Naive thymus-derived CD4-positive, alpha-beta T cell (primary cell): ENCODE measurements at places on chromosomes 5 and 9. TPM values are rescaled to one million over a fixed set of nuclear protein-coding genes. Genes with fewer than 3 reads are reported as not detected.

Gene TMEM252
- not detected for total RNA-seq

DNA sequence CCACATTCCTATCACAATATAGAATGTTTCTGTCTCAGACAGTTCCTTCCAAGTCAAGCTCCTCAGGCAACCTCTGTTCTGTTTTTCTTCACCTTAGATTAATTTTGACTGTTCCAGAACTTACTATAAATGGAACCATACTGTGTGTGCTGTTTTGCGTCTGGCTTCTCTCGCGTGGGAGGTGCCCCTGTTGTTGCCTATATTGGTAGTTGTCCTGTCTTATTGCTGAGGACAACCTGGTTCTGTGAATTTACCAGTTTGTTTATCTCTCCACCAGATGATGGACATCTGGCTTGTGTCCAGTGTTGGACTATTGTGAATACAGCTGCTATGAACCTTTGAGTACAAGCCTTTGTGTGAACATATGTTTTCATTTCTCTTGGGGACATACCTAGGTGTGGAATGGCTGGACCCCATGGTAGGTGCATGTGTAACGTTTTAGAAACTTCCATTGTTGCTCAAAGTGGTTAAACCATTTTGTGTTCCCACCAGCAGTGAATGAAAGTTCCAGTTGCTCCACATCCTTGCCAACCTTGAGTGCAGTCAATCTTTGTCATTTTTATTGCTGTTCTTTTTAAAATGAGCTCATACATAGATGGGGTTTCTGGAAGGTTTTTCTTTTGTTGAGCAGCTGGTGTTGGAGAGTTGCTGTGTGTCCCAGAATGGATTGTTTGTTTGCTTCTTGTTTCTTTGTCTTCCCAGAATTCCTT is 18.1 kb downstream of the HMCN2 start:
- no peaks in the 10 kb centered on the region for H3K36me3 ChIP-seq
- no peak overlapping the region for H3K27ac ChIP-seq
- DNase-seq = no peak

Gene TAL2
- total RNA-seq = not detected

DNA sequence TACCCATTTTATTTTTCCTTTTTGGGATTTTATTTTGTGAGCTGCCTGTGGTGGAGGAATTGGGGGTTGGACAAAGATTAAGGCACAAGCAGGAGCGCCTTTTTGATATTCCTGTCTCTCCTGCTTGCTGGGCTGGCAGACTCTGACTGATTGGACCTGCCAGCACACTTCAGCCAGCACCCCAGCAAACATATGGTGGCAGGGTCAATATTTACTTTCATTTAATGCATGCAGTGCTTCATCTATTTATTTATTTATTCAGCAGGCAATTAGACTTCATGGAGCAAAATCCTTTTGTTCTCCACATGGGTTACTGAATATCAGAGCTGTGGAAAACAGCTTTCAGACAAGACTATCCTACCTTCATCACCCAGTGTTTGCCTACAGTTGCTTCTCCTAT is 48.4 kb upstream of the EPB41L4A start:
- H3K27me3 ChIP-seq = no peaks in the 10 kb centered on the region
- no peak overlapping the region for H3K4me3 ChIP-seq
- no peaks in the 10 kb centered on the region for H3K4me1 ChIP-seq
- H3K36me3 ChIP-seq = no peaks in the 10 kb centered on the region
- H3K27ac ChIP-seq = no peak overlapping the region
- DNase-seq = no peak

Gene MAMDC2
- 0.61 TPM for total RNA-seq

- H3K4me3 ChIP-seq = no peak overlapping the region
- no peaks in the 10 kb centered on the region for H3K4me1 ChIP-seq
- no peaks in the 10 kb centered on the region for H3K27me3 ChIP-seq
- H3K36me3 ChIP-seq = no peaks in the 10 kb centered on the region
- H3K27ac ChIP-seq = no peak overlapping the region
These were observed 1076.7 kb upstream of the DMAC1 start for GRCh38 chr9:8876303-8876702.

DNA sequence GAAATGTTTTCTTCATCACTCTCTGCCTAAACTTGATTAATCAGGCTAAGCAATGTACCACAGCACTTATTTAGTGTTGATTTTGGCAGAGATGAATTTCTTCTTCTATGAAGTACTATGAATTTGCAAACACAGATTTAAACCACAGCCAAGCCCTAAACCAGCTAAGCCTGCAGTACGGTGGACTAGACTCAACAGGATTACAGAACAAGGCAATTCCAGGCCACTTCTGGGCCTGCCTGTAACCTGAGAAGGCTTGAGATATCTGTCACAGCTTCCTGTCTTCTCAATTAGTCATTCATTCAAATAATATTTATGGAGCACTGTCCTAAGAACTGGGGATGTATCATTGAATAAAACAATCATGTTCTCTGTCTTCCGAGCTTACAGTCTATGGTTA is 32.4 kb upstream of the CAST start:
- DNase-seq = no peak
- H3K27ac ChIP-seq = no peak overlapping the region
- H3K4me3 ChIP-seq = no peak overlapping the region
- H3K36me3 ChIP-seq = no peaks in the 10 kb centered on the region
- no peaks in the 10 kb centered on the region for H3K4me1 ChIP-seq

- H3K27ac ChIP-seq = no peak overlapping the region
- H3K4me3 ChIP-seq = no peak overlapping the region
- no peaks in the 10 kb centered on the region for H3K4me1 ChIP-seq
- H3K27me3 ChIP-seq = no peaks in the 10 kb centered on the region
- no peaks in the 10 kb centered on the region for H3K36me3 ChIP-seq
These were observed 90.0 kb downstream of the PDE8B start for GRCh38 chr5:77300451-77300850.

- no peaks in the 10 kb centered on the region for H3K27me3 ChIP-seq
- H3K4me1 ChIP-seq = no peaks in the 10 kb centered on the region
- H3K27ac ChIP-seq = no peak overlapping the region
- no peaks in the 10 kb centered on the region for H3K36me3 ChIP-seq
- DNase-seq = no peak
- H3K4me3 ChIP-seq = no peak overlapping the region
These were observed 134.6 kb downstream of the TMC1 start for GRCh38 chr9:72656021-72656420.

GRCh38 chr9:136826703-136827582 is 15.3 kb upstream of the AJM1 start:
- H3K4me3 ChIP-seq = no peak overlapping the region
- H3K4me1 ChIP-seq = no peaks in the 10 kb centered on the region
- peaks cover 84% of the 10 kb centered on the region for H3K36me3 ChIP-seq
- no peaks in the 10 kb centered on the region for H3K27me3 ChIP-seq

GRCh38 chr9:101372327-101373118 is 12.3 kb downstream of the BAAT start:
- H3K36me3 ChIP-seq = no peaks in the 10 kb centered on the region
- H3K27ac ChIP-seq = no peak overlapping the region
- H3K27me3 ChIP-seq = peaks cover 5% of the 10 kb centered on the region
- H3K4me1 ChIP-seq = no peaks in the 10 kb centered on the region

- H3K36me3 ChIP-seq = no peaks in the 10 kb centered on the region
- H3K27me3 ChIP-seq = no peaks in the 10 kb centered on the region
- H3K4me3 ChIP-seq = no peak overlapping the region
- H3K4me1 ChIP-seq = peaks cover 6% of the 10 kb centered on the region
- H3K27ac ChIP-seq = no peak overlapping the region
These were observed 3.6 kb upstream of the TMEM38B start for GRCh38 chr9:105690742-105691141.

- H3K36me3 ChIP-seq = no peaks in the 10 kb centered on the region
- H3K4me3 ChIP-seq = no peak overlapping the region
- no peak for DNase-seq
- no peaks in the 10 kb centered on the region for H3K27me3 ChIP-seq
- no peaks in the 10 kb centered on the region for H3K4me1 ChIP-seq
- no peak overlapping the region for H3K27ac ChIP-seq
These were observed 120.9 kb upstream of the STK32A start for GRCh38 chr5:147113967-147114366.

Gene CER1
- not detected in 2 replicates for total RNA-seq

Gene GABRA1
- total RNA-seq = not detected

GRCh38 chr5:92364986-92365550 is 982.0 kb upstream of the ARRDC3 start:
- H3K36me3 ChIP-seq = no peaks in the 10 kb centered on the region
- H3K4me1 ChIP-seq = no peaks in the 10 kb centered on the region
- no peaks in the 10 kb centered on the region for H3K27me3 ChIP-seq
- no peak for DNase-seq
- no peak overlapping the region for H3K27ac ChIP-seq

Gene ELOVL7
- total RNA-seq = 2.2 TPM

DNA sequence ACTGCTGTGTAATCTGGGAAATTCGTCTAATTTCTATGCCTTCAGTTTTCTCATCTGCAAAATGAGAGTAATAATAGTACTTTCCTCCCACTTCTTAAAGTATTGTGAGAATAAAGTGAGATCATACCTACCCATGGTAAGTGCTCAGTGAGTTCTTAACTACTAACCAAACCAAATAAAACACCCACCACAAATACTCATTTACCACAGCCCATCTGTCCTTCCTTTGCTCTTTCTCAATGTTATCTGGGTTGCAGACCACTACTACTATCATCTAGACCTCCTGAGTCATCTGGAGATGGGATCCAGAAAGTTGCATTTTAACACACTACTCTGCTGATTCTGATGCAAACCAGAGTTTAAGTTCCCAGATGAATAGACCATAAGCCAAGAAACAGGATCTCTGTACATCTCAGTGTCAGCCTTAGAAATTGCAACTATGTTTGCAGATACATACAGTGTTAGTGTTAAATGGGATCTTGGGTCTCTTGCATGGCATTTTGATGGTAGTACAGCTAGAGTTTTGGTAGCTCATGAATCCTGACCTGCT is 105.4 kb upstream of the ATP10B start:
- H3K4me3 ChIP-seq = no peak overlapping the region
- H3K27ac ChIP-seq = no peak overlapping the region
- H3K27me3 ChIP-seq = no peaks in the 10 kb centered on the region
- no peaks in the 10 kb centered on the region for H3K4me1 ChIP-seq

- no peak overlapping the region for H3K4me3 ChIP-seq
- no peaks in the 10 kb centered on the region for H3K36me3 ChIP-seq
- no peaks in the 10 kb centered on the region for H3K27me3 ChIP-seq
- no peaks in the 10 kb centered on the region for H3K4me1 ChIP-seq
These were observed 71.9 kb upstream of the RANBP3L start for GRCh38 chr5:36373527-36374086.

DNA sequence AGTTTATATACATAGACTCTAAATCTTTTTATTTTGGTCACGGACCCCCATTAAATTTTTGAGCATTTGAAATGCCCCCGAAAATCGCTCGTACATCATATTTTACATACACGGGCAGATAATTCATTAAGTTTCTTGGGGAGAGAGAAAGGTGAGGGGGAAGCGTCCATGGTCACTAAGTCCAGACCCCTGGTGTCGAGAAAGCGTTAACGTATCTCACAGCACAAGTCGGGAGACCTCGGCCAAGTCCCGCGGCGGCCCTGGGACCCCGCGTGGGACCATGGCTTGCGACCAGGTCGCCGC is 794 bp downstream of the PTBP3 start:
- peak overlapping the region; percentile 80 for H3K4me3 ChIP-seq
- peak overlapping the region; percentile 95 for H3K27ac ChIP-seq
- peaks cover 26% of the 10 kb centered on the region for H3K4me1 ChIP-seq

- H3K36me3 ChIP-seq = no peaks in the 10 kb centered on the region
- H3K27ac ChIP-seq = no peak overlapping the region
- no peaks in the 10 kb centered on the region for H3K27me3 ChIP-seq
- no peak for DNase-seq
- no peak overlapping the region for H3K4me3 ChIP-seq
- no peaks in the 10 kb centered on the region for H3K4me1 ChIP-seq
These were observed 97.9 kb downstream of the CDH6 start for GRCh38 chr5:31291323-31291854.

DNA sequence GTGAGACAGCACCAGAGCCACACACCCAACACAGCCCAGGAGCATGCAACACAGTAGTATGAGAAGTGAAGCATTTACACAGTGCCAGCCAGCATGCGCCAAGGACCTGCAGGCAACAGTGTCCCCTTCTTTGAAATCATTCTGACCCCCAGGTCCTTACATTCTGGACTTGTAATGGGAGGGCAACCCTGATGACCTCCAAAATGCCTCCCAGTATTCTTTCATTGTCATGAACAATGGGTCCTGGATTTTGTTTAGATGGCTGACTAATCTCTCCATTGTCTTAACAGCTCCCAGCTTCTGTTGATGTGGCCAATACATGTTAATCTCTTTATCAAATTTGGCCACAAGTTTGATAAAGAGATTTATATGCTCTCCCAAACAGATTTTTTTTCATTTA is 417.1 kb downstream of the DMRTA1 start:
- no peaks in the 10 kb centered on the region for H3K36me3 ChIP-seq
- H3K27me3 ChIP-seq = no peaks in the 10 kb centered on the region
- DNase-seq = no peak
- no peaks in the 10 kb centered on the region for H3K4me1 ChIP-seq

GRCh38 chr5:95817430-95817829 is 5.1 kb downstream of the GLRX start:
- peak overlapping the region; percentile 44 for H3K4me3 ChIP-seq
- H3K36me3 ChIP-seq = peaks cover 11% of the 10 kb centered on the region
- no peaks in the 10 kb centered on the region for H3K27me3 ChIP-seq
- DNase-seq = no peak

GRCh38 chr5:120615967-120616645 is 152.0 kb downstream of the PRR16 start:
- no peaks in the 10 kb centered on the region for H3K27me3 ChIP-seq
- H3K27ac ChIP-seq = no peak overlapping the region
- H3K4me1 ChIP-seq = no peaks in the 10 kb centered on the region
- H3K4me3 ChIP-seq = no peak overlapping the region
- no peaks in the 10 kb centered on the region for H3K36me3 ChIP-seq

Gene SLC22A4
- 7.5 TPM for total RNA-seq

Gene NPDC1
- 2.5 TPM for total RNA-seq

GRCh38 chr9:18459962-18460584 is 13.9 kb upstream of the ADAMTSL1 start:
- H3K27me3 ChIP-seq = no peaks in the 10 kb centered on the region
- no peak overlapping the region for H3K4me3 ChIP-seq
- no peaks in the 10 kb centered on the region for H3K4me1 ChIP-seq
- no peaks in the 10 kb centered on the region for H3K36me3 ChIP-seq
- H3K27ac ChIP-seq = no peak overlapping the region
- DNase-seq = no peak

Gene CDX1
- total RNA-seq = not detected

Gene GABRA6
- total RNA-seq = not detected in 2 replicates

GRCh38 chr5:388266-389196 is 54.4 kb upstream of the EXOC3 start:
- no peak overlapping the region for H3K27ac ChIP-seq
- peaks cover 8% of the 10 kb centered on the region for H3K4me1 ChIP-seq
- no peaks in the 10 kb centered on the region for H3K36me3 ChIP-seq
- H3K27me3 ChIP-seq = no peaks in the 10 kb centered on the region
- DNase-seq = no peak
- no peak overlapping the region for H3K4me3 ChIP-seq

Gene IFNA2
- total RNA-seq = not detected
